ENCODE measurements at places on chromosomes 7 and 10.

DNA sequence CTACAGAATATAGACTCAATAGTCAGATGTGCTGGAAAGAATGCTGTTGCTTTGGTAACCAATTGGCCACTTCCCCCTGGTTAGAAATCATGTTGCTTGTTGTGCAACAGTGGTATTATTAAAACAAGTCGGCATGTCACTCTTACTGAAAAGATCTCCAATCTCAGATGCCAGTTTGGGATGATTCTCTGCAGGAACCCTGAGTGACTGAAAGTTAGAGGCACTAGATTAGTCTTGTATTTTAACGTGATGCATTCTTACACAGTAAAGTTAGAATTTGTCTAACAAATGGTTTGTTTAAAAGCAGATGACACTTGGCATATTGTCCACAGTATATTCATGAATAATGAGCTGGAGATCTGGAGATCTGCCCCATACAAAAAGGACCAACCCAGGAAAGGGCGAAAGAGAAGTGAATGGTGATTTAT lies 287.6 kb downstream of the TWIST1 start:
- DNase-seq, result no peak

- no peak for DNase-seq
Measured at GRCh38 chr7:78002021-78002420, 203.4 kb downstream of the PHTF2 start.

DNA sequence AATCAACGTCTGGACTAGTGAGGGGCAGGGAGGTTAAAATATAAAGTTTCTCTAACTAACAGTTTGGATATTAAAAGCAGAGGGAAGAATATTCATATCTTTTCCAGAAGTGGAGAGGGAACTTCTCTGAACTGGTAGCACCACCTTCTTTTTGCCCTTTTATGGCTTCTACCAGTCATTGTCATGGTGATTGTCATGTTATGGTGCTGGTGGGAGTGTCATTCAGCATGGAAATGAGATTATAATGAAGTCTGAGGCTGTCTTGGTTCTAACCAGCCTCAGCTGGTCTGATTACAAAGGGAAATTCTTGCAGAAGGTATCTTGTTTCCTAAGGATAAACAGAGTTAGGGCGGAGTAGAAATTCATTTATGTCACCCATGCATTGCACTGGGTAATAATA lies 523.8 kb downstream of the ZWINT start:
- DNase-seq, result no peak

DNA sequence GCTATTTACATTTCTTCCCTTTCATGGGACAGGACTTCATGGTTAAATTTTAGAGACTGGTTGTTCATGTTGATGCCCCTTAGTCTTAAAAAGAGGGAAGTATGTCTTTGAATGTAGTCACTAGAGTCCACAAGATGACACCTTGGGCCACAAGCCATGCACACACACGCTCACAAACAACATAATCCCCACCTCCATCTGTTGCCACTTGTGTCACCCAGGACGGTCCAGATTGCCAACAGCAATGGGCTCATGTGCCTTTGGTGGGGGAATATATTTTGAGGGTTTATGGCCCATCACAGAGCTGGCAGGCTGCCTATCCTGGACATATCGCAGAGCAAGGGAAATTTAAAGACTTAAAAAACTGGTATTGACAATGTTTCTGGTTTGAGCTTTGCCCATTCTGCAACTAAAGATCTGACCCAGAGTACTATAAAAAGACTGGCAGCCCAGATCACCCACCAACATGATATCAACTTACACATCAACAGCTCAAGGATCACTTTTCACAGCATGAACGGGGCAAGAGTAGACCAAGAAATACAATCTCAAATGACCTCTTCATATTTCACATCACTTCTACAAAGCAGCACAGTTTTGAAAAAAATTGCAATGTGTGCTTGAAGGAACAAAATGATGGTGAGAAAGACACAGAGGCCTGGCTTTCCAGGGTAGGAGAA lies 50.5 kb downstream of the STRA8 start:
- DNase-seq, result no peak

Measured in right cardiac atrium (tissue), 5 donors.